Activated naive CD8-positive, alpha-beta T cell treated with anti-CD3 and anti-CD28 coated beads for 36 hours (primary cell): ENCODE measurements at places on chromosomes 12 and 14.

GRCh38 chr12:3272958-3273357, 195.8 kb downstream of the TSPAN9 start:
- DNase-seq: no peak

GRCh38 chr12:113889076-113889475, 77.0 kb downstream of the RBM19 start:
- no peak for DNase-seq

- no peak for DNase-seq
These were observed 42.2 kb upstream of the NR2C1 start for GRCh38 chr12:95115641-95116040.

- DNase-seq: no peak
These were observed 47.6 kb upstream of the FERMT2 start for GRCh38 chr14:52998376-52999015.

- no peak for DNase-seq
These were observed 107.5 kb downstream of the SPTSSA start for GRCh38 chr14:34354556-34354955.

- DNase-seq: no peak
These were observed 5.4 kb downstream of the RAPGEF3 start for GRCh38 chr12:47753021-47754001.

- no peak for DNase-seq
These were observed 168.7 kb downstream of the PHLDA1 start for GRCh38 chr12:75862692-75863471.

DNA sequence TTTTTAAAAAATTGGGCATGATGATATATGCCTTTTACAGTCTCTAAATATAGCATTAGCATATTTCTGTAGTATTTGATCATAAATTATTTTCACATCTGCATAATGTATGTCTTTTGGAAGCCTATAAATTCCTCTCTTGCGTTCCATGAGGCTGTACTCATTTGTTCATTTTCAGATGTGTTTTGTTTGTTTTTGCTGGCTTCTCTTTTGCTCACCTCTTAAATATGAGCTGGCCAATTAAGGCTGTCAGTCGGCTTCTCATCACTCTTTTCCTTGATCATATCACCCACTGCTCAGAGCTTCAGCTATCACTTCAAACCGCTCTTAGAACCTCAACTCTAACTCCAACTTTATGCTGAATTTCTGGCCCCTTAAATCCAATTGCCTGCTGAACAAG, 6.6 kb downstream of the TMEM263 start:
- no peak for DNase-seq
